Hematopoietic multipotent progenitor cell (in vitro differentiated cells): ENCODE measurements at places on chromosomes 12 and 14. TPM values are rescaled to one million over a fixed set of nuclear protein-coding genes. Genes with fewer than 3 reads are reported as not detected.

SMCO2 gene
- total RNA-seq: not detected

CLEC6A gene
- total RNA-seq: not detected

KERA gene
- total RNA-seq: not detected

DNA sequence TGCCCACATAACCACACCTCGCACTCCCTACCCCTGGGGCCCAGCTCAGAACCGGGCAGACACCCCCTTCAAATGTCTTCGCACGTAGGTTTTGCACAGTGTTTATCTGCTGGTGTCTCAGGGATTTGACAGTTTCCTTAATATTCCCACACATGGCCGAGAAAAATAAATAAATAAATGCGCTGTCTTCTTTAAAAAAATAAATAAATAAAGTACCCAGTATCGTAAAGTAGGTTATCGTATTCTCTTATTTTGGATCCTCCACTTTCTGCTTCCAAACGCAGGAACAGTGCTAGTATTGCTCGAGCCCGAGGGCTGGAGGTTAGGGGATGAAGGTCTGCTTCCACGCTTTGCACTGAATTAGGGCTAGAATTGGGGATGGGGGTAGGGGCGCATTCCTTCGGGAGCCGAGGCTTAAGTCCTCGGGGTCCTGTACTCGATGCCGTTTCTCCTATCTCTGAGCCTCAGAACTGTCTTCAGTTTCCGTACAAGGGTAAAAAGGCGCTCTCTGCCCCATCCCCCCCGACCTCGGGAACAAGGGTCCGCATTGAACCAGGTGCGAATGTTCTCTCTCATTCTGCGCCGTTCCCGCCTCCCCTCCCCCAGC, 710 bp upstream of the FOS start:
- DNase-seq: no peak

DNA sequence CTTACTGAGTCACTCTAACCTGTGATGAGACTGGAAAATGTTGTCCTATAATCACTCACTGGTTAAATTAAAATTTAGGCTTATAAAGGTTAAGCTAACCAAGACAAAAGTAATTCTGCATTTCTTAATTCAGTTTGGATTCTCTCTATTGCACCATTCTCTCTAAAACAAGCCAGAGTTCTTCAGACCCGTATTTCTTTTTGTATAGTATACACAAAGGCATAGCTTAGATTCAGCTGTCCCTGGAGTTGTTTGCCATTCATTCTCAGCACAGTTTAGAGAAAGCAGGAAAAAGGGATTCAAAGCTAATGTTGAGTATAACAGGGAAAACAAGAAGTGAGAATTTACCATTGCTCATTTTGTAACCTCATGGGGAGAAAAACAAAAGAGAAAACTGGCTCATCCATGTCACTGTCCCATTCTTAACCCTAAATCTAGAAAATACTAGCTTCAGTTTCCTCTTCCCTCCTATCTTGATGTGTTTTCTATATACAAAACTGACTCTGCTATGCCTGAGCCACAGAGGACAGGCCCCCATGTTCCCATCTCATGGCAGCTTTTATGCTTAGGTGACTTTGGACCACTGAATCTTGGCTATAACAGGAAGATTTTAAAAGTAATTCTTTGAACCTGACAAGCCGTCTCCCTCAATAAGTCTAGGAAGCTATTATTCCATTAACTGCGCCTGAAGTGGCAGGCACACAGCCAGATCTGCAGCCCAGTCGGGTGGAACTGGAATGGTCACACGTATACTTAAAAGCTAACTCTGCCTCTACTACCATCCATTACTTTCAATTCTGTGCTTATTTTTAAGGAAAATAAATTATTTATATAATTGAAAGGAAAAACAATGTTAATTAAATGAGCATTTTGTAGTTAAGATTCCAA, 7.0 kb downstream of the AREL1 start:
- DNase-seq: no peak

DNA sequence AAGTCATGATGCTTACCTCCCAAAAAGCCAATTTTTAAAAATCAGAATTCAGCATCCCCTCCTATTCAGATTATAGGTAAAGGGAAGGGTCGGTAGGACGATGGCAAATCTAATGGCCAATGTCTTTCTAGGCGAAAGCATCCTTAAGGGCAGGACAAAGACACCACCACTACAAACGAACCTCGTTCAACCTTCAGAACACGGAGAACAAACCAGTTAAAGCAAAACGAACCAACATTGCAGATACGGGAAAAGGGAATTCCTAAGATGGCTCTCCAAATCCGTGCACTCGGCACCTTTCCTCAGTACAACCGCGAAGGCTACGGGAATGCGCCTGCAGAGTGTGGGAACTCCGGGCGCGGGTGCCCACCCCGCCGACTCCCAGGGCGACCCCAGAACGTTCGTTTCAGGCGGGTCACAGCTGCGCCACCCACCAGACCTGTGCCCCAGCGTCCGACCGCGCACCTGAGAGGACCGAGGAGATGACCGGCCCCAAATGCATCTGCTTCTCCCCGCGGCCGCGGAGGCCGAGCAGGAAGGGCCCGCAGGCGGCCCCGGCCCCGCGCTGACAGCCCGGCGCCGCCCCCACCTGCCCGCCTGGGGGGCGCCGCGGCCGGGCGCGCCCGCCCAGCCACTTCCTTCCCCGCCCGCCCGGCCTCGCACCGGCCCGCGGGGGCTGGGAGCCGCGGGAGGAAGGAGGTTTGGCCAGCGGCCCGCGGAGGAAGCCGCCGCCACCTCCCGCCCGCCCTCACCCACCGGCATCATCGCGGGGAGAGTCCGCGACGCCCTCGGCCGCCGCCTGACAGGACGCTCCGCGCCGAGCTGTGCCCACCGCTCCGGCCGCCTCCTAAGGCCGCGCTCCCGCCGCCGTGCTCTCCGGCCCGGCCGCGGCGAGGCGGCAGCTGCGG, 578 bp downstream of the PPP1R13B start:
- no peak for DNase-seq

GRCh38 chr14:50524060-50524459, 8.3 kb downstream of the MAP4K5 start:
- DNase-seq: no peak

- DNase-seq: no peak
These were observed 9.8 kb upstream of the FERMT2 start for GRCh38 chr14:52960627-52961026.

DNA sequence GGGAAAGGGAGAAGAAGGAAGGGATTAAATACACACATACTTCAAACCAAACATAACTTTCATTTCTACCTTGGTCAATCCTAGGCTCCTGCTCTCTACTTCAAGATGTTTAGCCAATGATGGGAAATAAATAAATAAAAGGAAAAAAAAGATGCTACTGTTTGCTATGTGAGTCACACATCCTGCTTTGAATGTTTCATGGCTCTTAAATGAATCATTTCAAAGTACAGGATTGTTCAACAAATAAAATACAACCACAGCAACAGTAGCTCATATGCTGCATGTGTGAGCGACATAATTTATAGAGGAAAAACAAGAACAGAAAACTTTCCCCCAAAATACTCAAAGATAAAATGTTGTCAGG, 54.3 kb upstream of the NPFF start:
- peak; percentile 35 for DNase-seq

DNA sequence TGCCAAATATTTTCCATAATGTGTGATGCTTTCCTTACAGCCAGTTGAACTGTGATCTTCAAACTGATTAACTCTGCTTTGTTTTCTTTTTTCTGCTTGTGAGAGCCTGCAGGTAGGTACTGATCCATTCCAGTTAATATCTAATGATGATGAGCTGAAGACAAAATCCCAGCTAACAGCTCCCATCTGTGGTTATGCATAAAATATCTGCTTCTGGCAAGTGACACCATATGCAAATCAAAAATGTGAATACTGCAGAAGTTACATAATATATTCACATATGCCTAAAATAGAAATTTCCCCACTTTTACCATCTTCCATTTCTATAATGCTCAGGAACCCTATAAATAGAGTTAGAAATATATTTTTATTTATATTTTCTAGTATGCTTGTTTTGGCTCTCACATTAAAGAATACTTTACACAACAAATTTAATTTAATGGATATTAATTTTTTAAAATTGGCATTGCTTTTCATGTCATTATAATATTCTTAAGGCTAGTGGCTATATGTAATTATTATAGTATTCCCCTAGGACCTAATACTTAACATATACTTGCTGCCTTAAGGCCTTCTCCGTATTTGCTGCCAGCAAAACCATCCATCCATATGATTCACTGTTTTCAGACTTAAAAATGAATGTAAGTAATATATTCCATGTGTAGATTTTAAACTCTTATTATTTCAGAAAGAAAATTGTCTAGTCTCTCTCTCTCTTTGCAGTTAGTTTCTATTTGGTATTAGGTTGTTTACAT, 83.8 kb downstream of the CCER1 start:
- DNase-seq: no peak

DNA sequence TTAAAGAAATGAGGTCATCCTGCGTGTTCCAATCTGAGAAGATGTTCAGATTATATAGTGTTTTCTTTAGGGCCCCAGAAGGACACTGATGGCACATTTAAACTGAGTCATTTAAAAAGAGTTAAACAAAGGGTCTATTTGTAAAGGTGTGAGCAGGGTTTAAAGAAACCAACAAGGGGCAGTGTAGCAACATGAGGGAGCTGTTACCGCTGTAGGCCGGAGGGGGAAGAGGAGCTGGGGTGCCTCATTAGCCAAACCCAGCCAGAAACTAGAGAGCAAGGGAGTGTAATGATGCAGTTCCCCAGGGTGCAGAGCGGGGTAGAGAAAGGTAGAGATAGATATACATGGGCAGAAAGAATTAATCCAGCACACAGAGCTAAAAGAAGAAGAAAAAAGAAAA, 160.4 kb downstream of the TBX5 start:
- DNase-seq: no peak

DNA sequence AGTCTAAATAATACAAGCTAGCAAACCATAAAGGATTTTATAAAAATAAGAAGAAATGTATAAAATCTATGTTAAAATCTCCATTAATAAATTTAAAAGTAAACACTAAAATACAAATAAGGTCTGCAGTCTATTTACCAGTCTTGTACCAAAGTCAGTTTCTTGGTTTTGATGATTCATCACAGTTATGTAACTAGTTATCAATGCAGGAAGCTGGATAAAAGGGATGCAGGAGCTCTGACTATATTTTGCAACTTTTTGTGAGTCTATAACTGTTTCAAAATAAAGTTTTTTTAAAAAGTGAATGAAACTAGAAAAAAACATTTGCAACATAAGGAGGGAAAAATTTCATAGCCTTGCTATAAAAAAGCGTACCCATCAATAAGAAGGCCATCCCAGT, 151.5 kb downstream of the DERA start:
- DNase-seq: no peak

DNA sequence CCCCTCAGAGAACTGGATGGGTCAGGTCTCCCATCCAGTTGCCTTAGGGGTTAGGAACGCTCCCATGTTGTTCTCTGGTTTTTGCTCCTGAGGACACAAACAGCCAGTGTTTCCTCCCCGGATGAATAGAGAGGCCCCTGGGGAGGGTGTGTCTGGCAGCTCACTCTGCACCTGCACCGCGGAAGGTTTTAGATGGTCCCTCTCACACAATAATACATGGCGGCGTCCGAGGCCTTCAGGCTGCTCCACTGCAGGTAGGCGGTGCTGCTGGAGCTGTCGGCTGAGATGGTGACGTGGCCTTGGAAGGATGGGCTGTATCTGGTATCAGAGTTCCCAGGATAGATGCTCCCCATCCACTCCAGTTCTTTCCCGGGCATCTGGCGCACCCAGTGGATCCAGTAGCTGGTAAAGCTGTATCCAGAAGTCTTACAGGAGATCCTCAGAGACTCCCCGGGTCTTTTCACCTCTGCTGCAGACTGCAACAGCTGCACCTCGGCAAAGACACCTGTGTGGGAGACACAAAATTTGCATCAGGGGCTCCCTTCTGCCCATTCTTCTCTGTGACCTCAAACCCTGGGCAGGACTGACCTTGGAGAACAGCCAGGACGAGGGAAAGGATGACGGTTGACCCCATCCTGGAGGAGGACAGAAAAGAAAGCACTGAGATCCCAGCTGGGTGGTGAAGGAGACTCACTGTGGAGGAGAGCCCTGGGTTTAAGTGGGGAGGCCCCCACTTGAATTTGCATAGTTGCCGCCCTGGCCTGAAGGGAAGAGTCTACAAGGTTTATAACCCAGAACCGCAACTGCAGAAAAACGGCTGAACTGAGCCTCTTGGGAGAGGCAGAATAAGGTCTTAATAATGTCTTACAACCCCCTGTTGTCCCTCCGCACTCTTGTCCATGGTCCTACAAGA, 1324.8 kb downstream of the TMEM121 start:
- DNase-seq: no peak

GRCh38 chr14:83913476-83913875, 1616.5 kb upstream of the FLRT2 start:
- no peak for DNase-seq

GRCh38 chr12:65838330-65838976, 14.2 kb downstream of the HMGA2 start:
- DNase-seq: peak; percentile 44

GRCh38 chr14:94119071-94119470, 8.5 kb downstream of the IFI27 start:
- no peak for DNase-seq

DNA sequence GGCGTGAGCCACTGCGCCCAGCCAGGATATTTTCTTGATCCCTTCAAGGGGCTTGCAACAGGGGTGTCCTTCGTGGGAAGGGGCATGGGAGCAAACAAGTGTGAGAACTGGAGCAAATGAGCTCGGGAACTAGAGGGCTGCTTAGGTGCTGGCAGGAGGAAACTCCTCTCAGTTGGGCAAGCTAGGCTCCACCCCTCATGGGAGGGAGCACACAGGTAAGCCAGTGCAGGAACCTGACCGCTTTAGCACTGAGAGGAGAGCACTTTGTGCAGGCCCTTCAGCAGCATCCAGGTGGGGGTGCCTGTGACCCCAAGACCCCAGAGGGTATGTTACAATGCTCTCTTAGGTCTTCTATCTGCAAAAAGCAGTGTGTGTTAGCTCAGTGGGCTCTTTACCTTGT, 755.4 kb upstream of the MDGA2 start:
- DNase-seq: no peak

- DNase-seq: no peak
These were observed 64.0 kb upstream of the SLC24A4 start for GRCh38 chr14:92258934-92259333.

DNA sequence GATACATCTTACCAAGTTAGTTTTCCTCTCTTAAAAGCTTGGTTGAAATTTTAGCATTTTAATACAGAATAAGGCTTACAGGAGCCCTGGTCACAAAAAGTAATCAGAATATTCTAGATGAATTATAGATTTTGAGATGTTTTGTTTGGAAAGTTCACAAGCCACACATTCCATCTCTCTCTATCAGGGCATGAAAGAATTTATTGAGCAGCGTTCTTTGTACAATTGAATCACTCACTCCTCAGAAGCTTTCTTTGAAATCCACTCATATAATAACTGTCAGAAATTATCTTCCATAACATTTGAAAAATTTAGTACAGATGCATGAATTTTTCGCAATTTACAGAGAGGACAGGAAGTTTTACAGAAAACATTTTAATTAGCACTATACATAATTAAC, 938.6 kb upstream of the MDGA2 start:
- no peak for DNase-seq

DNA sequence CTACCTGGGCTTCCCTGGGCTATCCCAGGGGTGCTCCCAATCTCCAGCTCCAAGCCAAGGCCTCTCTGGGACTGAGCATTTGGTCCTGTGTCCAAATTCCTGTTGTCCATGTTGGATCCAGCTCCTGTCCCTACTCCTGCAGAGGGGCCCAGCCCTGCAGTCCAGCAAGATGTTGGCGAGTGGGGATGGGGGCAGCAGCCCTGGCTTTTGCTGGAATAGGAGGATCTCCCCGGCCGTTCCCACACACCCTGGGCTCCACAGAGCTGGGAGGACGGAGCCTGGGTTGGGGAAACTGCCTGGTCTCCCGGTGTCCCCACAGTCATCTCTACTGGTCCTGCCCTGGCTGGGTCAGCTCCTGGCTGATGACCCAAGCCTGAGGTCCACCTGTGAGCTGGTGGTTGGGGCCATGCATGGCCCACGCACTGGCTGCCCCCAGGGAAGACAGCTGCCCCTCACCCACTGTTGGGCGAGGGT, 219.6 kb upstream of the C14orf180 start:
- DNase-seq: no peak
